ENCODE measurements at places on chromosomes 1 and 21. TPM values are rescaled to one million over a fixed set of nuclear protein-coding genes. Genes with fewer than 3 reads are reported as not detected.
A peak's percentile ranks its signal among the peaks of the same experiment; 100 is the strongest.

The C8B gene
- not detected for total RNA-seq

The GUCA2A gene
- total RNA-seq = not detected

The EPS8L3 gene
- total RNA-seq = not detected

The AIM2 gene
- 4.3 TPM for total RNA-seq

The TNFRSF18 gene
- total RNA-seq = not detected

DNA sequence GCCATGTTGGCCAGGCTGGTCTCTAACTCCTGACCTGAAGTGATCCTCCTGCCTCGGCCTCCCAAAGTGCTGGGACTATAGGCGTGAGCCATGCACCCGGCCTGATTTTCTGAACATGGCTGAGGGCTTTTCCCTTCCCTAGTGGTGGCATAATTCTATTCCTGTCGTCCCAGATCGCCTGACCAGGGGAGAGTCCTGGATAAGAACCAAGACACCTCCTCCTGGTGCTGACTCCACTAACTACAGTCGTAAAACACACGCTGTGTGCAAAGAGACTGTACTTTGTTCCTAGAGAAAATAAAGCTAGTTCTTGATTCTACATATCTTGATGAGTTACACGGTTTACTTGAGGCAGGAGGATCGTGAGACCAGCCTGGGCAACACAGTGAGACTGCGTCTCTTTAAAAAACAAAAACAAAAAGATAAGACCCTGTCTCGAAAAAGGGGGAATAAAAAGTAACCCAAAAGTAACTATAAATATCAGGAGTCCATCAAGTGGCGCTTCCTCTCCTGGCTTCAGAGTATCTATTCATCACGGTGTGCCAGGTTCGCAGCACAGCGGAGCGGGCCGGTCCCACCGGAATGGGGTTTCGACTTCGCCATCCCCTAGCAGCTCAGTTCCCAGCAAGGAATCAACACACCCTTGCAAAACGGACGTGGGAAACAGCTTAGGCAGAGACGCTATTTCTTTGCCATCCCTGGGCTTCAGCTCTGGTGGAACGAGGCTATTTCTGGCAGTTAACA, 973 bp downstream of the SDF4 start:
- DNase-seq = no peak

DNA sequence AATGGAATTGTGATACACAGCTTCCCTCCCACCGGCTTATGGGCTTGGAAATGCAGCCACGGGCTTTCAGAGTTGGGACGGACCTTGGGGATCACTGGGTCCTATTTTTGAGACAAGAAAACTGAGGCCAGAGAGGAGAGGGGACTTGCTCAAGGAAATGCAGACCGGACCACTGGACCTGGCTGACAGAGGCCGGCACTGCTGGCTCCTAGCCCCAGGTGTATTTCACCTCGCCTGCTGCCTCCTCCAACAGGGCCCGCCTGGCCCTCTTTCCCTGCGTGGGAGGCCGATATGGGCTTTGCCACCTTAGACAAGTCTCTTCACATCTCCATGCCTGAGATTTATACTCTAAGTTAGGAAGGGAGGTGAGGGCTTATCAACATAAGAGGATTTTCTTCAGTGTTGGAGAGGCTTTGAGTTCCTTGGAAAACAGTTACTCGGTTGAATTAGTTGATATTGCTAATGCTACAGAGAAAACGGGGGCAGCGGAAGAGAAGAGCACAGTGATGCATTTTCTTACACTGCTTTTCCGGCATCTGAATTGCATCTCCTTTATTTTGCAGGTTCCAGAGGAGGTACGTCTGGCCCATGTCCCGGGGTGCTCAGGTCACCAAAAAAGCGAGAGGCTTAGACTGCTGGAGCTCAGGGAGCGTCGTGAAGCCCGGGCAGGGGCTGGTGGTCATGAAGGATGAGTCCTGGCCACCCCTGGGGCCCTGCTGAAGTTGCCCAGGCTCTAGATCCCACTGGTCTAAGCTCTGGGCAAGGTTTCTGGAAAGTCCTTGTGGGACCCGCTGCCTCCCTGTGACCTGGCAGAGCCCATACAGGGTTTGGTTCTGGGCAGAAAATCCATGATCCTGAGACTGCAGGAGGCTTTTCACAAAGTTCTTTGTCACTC, 44.7 kb downstream of the CAPN2 start:
- DNase-seq = no peak

DNA sequence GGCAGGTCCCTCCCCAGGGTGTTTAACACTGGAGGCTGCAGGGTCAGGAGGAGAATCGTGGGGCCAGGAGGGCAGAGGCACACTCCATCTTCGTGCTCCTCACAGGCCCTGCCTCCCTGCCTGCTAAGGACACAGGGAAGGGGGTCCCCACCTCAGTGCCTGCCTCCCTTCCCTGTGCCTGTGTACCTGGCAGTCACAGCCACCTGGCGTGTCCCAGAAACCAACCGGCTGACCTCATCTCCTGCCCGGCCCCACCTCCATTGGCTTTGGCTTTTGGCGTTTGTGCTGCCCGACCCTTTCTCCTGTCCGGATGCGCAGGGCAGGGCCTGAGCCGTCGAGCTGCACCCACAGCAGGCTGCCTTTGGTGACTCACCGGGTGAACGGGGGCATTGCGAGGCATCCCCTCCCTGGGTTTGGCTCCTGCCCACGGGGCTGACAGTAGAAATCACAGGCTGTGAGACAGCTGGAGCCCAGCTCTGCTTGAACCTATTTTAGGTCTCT, 623 bp upstream of the BGLAP start:
- no peak for DNase-seq

DNA sequence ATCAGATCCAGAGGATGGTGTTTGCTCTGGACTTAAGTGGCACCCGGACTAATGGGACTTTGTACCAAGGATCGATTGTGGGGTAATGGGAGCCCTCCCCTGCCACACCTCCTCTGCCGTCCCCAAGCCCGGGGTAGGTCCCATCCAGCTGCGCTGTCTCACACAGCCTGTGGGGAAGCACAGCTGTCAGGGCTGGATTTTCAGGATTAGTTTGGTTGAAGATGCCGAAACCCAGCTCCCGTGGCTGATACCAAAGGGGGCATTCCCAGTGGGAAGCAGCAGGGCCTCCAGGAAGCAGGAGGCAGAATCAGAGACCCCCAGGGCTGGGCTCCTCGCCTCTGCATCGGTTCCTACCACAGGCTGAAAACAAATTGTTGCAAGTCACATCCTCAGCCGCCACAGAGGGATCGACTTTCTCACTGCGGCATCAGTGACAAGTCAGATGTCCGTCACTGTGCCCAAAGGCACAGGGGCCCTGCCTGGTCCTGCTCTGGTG, 59.7 kb downstream of the MATN1 start:
- DNase-seq = peak; percentile 52

DNA sequence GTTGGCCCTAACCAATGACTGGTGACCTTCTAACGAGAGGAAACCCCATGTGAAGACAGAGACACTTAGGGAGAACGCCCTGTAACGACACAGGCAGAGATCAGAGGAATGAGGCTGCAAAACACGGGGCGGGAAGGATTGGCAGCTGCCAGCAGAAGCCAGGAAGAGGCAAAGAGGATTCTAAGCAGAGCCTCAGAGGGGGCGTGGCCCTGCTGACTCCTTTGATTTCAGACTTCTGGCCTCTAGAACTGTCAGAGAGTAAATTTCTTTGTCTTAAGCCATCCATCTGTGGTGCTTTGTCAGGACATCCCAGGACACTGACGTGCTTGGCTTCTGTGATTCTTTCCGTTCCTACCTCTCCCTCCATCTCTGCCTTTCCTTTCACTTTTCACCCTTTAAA, 79.3 kb downstream of the SH3BGR start:
- peak; percentile 4 for DNase-seq

DNA sequence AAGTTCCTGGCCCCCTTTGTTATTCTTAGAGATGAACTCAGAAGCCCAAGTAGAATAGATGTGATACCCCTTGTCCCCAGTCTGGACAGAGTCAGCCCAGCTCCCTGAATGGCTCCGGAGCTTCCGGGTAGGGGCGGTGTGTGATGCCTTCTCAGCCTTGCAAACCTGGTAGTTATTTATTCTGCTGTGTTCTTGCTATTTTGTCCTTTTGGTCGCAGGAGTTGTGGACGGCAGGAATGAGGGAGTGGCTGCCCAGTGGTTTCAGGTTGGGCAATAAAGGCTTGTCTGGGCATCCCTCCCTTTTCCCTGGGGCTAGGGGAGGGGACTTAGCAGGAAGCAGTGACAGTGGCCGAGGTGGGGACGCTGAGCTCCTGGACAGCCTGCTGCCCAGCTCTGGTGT, 2.8 kb downstream of the PTPRU start:
- DNase-seq = peak; percentile 38

DNA sequence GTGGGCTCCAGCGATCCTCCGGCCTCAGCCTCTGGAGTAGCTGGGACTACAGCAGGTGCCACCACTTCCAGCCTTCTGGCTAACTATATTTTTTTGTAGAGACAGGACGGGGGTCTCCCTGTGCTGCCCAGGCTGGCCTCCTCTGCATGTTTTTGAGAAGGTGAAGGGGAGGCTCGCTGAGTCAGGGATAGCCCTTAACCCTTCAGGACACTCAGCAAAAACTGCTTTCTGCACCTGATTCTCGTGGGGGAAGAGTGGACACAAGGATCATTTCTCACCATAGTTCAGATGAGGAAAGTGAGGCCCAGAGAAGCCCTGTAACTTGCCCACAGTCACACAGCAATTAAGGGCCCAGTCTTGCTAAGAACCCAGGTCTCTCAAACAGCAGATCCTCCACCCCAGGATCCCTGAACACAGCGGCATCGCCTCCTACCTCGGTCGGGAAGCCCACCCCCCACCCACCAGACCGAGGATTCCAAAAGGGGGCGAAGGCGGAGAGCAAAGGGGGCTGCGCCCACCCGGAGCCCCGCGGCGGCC, 1.3 kb downstream of the FGR start:
- no peak for DNase-seq

- DNase-seq = no peak
These were observed 70.0 kb upstream of the MAGI3 start for GRCh38 chr1:113320272-113320671.

- DNase-seq = no peak
These were observed 370.5 kb upstream of the VAMP3 start for GRCh38 chr1:7400566-7400965.

All from umbilical cord (tissue), 2 donors.